ENCODE measurements at places on chromosomes 12 and 14.

DNA sequence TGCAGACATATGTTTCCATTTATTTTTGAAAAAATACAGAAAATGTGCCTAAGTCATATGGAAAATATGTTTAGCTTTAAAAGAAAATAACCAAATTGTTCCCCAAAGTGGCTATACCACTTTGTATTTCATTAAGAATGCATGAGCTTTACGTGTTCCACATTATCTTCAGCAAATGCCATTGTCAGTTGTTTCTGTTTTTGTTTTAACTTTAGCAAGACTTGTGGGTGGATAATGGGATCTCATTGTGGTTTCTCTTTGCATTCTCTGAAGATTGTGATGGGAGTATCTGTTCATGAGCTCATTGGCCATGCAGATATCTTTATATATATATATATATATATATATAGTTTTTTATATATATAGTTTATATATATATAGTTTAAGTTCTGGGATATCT, 181.5 kb downstream of the CCER1 start:
- no peak for DNase-seq

GRCh38 chr14:61335049-61335448, 13.7 kb downstream of the PRKCH start:
- no peak for DNase-seq

- no peak for DNase-seq
These were observed 47.4 kb upstream of the DYRK2 start for GRCh38 chr12:67601126-67601525.

DNA sequence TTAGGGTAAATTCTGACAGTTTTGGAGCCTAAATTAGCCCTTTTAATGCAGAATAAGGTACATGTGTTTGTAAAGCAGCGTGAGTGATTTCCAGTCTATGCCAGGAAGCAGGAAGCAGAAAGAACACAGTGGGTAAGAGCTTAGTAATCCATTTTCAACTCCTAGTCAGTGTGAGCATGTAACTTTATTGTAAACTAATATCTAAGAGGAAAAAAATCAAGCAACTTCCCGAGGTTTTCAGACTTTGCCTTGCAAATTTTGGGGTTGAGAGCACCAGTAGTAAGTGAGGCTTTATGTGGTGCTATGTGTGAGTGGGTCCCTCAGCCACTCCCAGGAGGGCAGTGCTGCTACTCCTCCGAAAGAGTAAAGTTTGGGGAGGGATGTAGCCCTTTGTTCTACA, 2.9 kb downstream of the CIPC start:
- DNase-seq: no peak

GRCh38 chr12:57268264-57268663, 17.3 kb upstream of the STAC3 start:
- DNase-seq: no peak

DNA sequence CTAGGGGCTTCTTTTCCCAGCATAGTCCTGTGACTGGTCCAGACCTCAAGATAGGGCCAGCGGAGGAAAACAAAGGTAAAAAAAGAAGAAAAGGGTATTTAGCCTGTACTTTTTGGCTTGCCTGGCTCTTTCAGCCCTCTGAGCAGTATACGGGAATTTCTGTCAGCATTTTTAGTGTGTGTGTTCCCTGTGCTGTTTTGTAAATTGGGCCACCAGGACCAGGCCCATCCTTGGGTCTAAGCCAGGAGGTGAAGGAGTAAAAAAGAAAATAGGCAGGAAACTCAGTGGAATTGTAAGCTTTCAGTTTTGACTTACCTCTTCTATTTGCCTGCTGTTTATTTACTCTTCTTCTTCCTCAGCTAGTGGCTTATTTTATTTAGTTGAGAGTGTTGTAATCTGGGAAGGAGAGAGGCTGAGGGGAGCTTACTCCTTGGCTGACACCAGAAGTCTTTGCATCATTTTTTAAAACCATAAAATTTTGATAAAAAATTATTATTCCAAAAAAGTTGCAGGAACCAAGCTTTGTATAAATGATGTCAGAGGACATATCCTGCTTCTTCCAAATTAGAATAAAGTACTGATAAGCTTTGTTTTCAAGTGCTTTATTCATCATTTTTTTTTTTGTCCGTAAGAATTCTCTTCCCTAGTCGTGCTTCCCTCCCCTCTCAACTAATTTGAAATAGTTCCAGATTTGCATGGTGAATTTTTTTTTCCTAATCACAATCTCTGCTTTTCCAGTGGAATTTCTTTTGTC, 63.7 kb downstream of the DIP2B start:
- no peak for DNase-seq
